Astrocyte (in vitro differentiated cells and primary cell): ENCODE measurements at places on chromosomes 12 and 14.

- no peak for DNase-seq
These were observed 213.0 kb upstream of the KRR1 start for GRCh38 chr12:75724307-75724927.

DNA sequence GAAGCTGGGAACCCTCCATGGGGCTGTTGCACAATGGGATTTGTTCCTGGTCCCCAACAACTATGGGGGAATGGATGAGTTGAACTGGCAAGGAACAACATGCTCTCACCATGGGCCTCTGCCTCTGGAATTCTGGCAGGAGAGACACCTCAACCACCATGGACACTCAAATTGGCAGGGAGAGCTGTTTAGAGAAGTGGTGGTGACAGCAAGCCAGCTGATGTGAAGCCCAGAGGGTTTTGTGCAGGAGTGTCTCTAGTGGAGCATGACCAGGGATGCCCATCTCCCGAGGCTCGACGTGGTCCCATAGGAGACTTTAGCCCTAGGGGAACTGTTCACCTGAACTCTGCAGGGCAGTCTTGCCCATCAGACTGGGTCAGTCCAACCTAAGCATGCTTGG lies 345.2 kb upstream of the CCDC196 start:
- DNase-seq = no peak

DNA sequence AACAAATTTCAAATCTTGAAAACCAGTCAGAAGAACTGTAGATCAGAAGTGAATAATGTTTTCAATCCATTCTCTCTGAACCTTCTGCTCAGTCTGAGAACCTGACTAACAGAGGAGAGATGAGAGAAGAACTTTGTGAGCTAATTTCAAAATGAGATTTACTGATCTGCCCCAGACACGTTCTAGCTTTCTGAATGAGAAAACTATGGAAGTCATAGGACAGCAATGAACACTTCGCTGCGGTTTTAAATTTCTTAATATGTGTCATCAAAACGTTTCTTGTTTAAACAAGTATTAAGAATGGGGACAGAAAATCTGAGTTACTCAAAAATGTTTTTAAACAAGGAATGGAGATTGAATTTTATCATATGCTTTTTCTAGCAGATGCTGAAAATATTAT lies 66.6 kb upstream of the FAR2 start:
- DNase-seq = no peak

- no peak for DNase-seq
These were observed 481 bp downstream of the REC8 start for GRCh38 chr14:24172261-24172860.
